PC-9 (cell line): ENCODE measurements at places on chromosomes 3 and 15. TPM values are rescaled to one million over a fixed set of nuclear protein-coding genes. Genes with fewer than 3 reads are reported as not detected.

- no peak for DNase-seq
- H3K4me1 ChIP-seq, result no peaks in the 10 kb centered on the region
- H3K36me3 ChIP-seq, result peaks cover 16% of the 10 kb centered on the region; the same call in 1 of the 2 replicates
- no peak overlapping the region for H3K4me3 ChIP-seq
- H3K27me3 ChIP-seq, result no peaks in the 10 kb centered on the region
These were observed 150.5 kb downstream of the LPP start for GRCh38 chr3:188304501-188304900.

DNA sequence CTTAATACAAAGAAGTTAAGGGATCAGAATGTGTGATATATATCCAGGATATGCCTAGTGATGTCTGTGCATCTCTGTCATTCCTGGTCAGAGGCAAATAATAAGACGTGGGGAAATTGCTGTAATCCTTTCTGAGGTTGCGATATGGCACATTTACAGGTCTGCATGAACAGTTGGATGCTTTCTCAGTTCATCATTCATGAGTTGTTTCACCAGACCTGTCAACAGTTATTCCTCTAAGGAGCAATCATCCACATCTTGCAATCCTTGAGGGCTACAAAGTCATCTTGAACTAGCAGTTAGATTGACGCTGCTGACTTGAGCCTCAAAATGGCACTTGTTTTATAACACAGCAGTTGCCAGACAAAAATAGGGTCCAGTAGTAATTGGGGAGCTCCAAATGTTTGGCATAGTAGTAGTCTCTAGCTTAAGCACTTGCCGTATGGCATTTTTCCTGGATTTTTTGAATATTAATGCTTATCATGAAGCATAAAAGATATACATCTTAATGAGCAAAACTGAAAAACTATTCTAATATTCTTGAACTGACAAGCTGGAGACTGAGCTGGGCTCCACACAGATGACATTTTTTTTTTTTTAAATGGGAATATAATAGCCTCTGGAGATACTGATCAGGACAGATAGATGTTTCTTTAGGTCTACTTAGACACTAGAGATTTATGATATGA is 761.7 kb downstream of the VGLL3 start:
- H3K36me3 ChIP-seq, result no peaks in the 10 kb centered on the region
- H3K27me3 ChIP-seq, result no peaks in the 10 kb centered on the region
- no peak for DNase-seq

- no peak for DNase-seq
- no peak overlapping the region for H3K4me3 ChIP-seq
- no peaks in the 10 kb centered on the region for H3K27me3 ChIP-seq
- H3K36me3 ChIP-seq, result no peaks in the 10 kb centered on the region
These were observed 12.9 kb downstream of the ZIC4 start for GRCh38 chr3:147393261-147393942.

DNA sequence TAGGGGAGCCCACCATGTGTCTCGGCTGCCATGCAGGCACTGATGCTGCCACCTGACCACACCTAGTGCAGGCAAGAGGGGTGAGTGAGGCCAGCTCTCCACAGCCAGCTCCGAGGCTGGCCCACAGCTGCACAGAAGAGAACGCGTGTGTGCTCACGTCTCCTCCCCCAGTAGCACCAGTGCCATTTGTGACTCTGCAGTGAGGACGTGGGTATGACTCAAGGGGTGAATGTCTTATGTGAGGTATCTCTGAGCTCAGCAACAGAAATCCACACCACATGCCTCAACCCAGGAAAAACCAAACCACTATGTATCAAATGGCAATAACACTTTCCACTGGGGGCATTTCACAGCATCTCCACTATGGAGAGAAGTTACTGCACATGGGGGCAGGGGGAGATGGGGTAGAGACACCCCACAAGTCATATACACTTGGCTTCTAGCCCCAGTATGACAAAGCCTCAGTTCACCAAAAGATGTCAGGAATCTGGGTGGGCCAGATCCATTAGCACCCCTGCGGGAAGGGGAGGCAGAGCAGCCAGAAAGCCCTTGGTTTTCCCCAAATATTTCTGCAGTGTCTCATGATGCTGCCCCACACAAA is 87.6 kb downstream of the LRIG1 start:
- no peaks in the 10 kb centered on the region for H3K36me3 ChIP-seq
- H3K27ac ChIP-seq, result no peak overlapping the region
- no peaks in the 10 kb centered on the region for H3K4me1 ChIP-seq
- DNase-seq, result no peak
- H3K4me3 ChIP-seq, result no peak overlapping the region

DAZL gene
- total RNA-seq, result not detected in 2 replicates
